ENCODE measurements at places on chromosomes 1 and 21. TPM values are rescaled to one million over a fixed set of nuclear protein-coding genes. Genes with fewer than 3 reads are reported as not detected.

Gene SNX7
- total RNA-seq: 29.7 TPM

GRCh38 chr1:119453021-119453420 lies 38.1 kb downstream of the HSD3B2 start:
- H3K27ac ChIP-seq: no peak overlapping the region
- no peak overlapping the region for H3K4me3 ChIP-seq
- H3K27me3 ChIP-seq: peaks cover 5% of the 10 kb centered on the region
- DNase-seq: no peak

- no peak overlapping the region for H3K27ac ChIP-seq
- peaks cover 13% of the 10 kb centered on the region for H3K4me1 ChIP-seq
- no peak overlapping the region for H3K4me3 ChIP-seq
These were observed 6.3 kb downstream of the C1orf53 start for GRCh38 chr1:197908716-197909220.

GRCh38 chr1:107748531-107748930 lies 216.4 kb downstream of the VAV3 start:
- no peak for DNase-seq
- H3K27ac ChIP-seq: no peak overlapping the region
- no peaks in the 10 kb centered on the region for H3K36me3 ChIP-seq
- no peaks in the 10 kb centered on the region for H3K4me1 ChIP-seq
- H3K4me3 ChIP-seq: no peak overlapping the region

Gene MMEL1
- total RNA-seq: 0.64 TPM

Gene ANKRD35
- total RNA-seq: 0.31 TPM

GRCh38 chr1:170670802-170671628 lies 7.1 kb downstream of the PRRX1 start:
- peak; percentile 49 for DNase-seq
- H3K4me1 ChIP-seq: peaks cover 18% of the 10 kb centered on the region
- H3K27me3 ChIP-seq: peaks cover 91% of the 10 kb centered on the region
- H3K36me3 ChIP-seq: no peaks in the 10 kb centered on the region
- no peak overlapping the region for H3K27ac ChIP-seq

- peaks cover 5% of the 10 kb centered on the region for H3K36me3 ChIP-seq
- no peaks in the 10 kb centered on the region for H3K27me3 ChIP-seq
- DNase-seq: no peak
- H3K27ac ChIP-seq: no peak overlapping the region
These were observed 160.8 kb downstream of the DISP1 start for GRCh38 chr1:222975472-222976122.

DNA sequence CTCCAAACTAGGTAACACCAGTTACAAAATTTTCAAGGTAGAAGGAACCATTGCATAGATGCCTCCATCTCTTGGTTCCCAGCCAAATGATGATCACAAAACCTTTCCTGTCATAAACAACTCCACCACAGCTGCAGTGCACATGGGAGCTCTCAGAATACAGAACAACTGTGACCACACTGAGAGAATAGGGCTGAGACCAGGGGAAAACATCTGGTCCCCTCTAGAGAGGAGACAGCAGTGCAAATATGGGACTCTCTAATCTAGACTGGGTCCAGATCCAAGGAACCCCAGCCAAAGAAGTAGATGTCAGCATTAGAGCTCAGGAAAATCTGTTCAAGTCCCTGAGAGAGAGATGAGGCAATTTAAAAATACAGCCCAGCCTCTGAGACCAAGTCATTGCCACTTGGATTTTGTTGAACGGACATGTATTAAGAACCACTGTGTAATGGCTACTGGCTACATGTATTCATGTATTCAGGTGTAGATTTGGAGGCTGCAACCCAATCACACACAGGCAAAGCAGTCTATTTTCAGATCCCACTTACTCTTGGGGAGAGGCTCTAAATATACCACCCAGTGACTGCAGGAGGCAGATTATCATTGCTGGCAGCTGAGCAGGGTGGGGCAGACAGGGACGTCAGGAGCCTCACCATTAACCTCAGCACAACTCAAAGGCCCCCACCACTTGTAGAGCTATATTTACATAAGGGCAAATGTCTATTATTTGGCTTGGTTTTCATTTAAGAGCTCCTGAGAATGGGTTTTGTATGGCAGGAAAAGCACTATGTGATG lies 7.6 kb upstream of the RXRG start:
- H3K36me3 ChIP-seq: no peaks in the 10 kb centered on the region
- no peak overlapping the region for H3K27ac ChIP-seq
- DNase-seq: no peak
- no peak overlapping the region for H3K4me3 ChIP-seq
- H3K27me3 ChIP-seq: peaks cover 3% of the 10 kb centered on the region

Gene ESPN
- total RNA-seq: 54.0 TPM

Gene GSTM2
- 79.5 TPM for total RNA-seq

DNA sequence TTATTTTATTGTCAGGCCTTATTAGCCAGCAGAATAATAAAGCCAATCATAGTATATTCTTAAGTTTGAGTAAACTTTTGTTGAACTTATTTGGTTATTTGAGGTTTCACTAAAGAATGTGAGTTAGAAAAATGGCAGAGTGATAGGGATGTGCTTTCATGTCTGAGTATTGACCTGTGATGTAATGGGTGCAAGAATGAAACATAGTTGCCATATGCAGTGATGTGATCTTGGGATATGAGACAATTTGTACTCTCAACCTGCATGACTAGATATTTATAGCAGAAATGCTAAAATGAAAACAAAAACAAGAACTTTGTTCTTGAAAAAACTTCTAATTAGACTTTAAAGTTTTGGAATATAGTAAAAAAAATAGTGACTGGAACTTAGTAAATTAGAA lies 97.9 kb downstream of the DISP1 start:
- H3K4me1 ChIP-seq: peaks cover 15% of the 10 kb centered on the region
- H3K27me3 ChIP-seq: no peaks in the 10 kb centered on the region
- H3K27ac ChIP-seq: no peak overlapping the region
- DNase-seq: no peak

DNA sequence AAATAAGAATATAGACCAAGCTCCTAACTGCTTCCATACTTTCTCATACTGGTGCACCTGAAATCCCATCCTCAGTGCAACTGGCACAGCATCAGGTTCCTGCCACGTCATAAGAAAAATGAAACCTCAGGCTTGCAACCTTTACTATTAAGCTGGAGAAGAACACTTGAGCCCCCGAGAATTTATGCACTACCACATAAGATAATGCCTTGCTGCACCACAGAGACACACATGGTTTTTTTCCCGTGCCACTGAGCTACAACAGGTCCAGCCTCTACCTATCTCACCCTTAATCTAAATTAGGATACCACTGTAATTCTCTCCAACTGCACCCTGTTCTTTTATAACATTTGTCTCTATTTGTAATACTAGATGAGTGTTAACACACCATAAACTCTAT lies 174.5 kb downstream of the DENND1B start:
- H3K27me3 ChIP-seq: no peaks in the 10 kb centered on the region
- peaks cover 8% of the 10 kb centered on the region for H3K4me1 ChIP-seq
- no peak overlapping the region for H3K4me3 ChIP-seq
- H3K27ac ChIP-seq: no peak overlapping the region

- no peaks in the 10 kb centered on the region for H3K36me3 ChIP-seq
- no peaks in the 10 kb centered on the region for H3K4me1 ChIP-seq
- no peak overlapping the region for H3K4me3 ChIP-seq
- H3K27ac ChIP-seq: no peak overlapping the region
- no peak for DNase-seq
These were observed 52.8 kb upstream of the FOXD3 start for GRCh38 chr1:63269571-63269970.

Gene TP73
- total RNA-seq: 2.4 TPM

- H3K27me3 ChIP-seq: peaks cover 11% of the 10 kb centered on the region
- H3K4me1 ChIP-seq: peaks cover 18% of the 10 kb centered on the region
- peak overlapping the region; percentile 19 for H3K27ac ChIP-seq
- no peaks in the 10 kb centered on the region for H3K36me3 ChIP-seq
These were observed 44.0 kb upstream of the TARDBP start for GRCh38 chr1:10968411-10968826.

Gene DIP2A
- 70.2 TPM for total RNA-seq

- no peaks in the 10 kb centered on the region for H3K36me3 ChIP-seq
- no peaks in the 10 kb centered on the region for H3K27me3 ChIP-seq
- no peak overlapping the region for H3K4me3 ChIP-seq
- no peaks in the 10 kb centered on the region for H3K4me1 ChIP-seq
- no peak overlapping the region for H3K27ac ChIP-seq
- DNase-seq: no peak
These were observed 210.3 kb downstream of the ST6GALNAC3 start for GRCh38 chr1:76284842-76285241.

GRCh38 chr1:163054181-163054591 lies 15.0 kb upstream of the RGS4 start:
- DNase-seq: no peak
- peaks cover 2% of the 10 kb centered on the region for H3K27me3 ChIP-seq
- no peak overlapping the region for H3K4me3 ChIP-seq
- no peaks in the 10 kb centered on the region for H3K36me3 ChIP-seq

DNA sequence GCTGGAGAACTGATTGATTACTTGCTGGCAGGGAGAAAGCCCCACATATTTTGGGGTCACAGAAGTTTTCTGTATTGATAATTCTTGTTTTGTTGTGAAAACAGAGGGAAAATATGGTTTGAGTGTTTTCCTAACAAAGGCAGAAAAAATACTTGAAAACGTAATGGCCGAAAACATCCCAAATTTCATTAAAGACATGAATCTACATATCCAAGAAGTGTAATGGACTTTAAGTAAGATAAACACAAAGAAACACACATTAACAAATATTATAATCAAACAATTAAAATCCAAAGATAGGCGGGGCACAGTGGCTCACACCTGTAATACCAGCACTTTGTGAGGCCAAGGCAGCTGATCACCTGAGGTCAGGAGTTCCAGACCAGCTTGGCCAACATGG lies 39.6 kb downstream of the SHCBP1L start:
- no peaks in the 10 kb centered on the region for H3K36me3 ChIP-seq
- no peak for DNase-seq
- no peak overlapping the region for H3K27ac ChIP-seq

GRCh38 chr1:176998183-176998795 lies 166.2 kb downstream of the ASTN1 start:
- no peak overlapping the region for H3K27ac ChIP-seq
- peaks cover 5% of the 10 kb centered on the region for H3K4me1 ChIP-seq
- no peaks in the 10 kb centered on the region for H3K36me3 ChIP-seq
- DNase-seq: no peak
- no peak overlapping the region for H3K4me3 ChIP-seq
- peaks cover 3% of the 10 kb centered on the region for H3K27me3 ChIP-seq

GRCh38 chr1:38047603-38048141 lies 1.1 kb upstream of the POU3F1 start:
- H3K27me3 ChIP-seq: peaks cover 76% of the 10 kb centered on the region
- DNase-seq: peak; percentile 37
- peaks cover 1% of the 10 kb centered on the region for H3K4me1 ChIP-seq
- no peak overlapping the region for H3K27ac ChIP-seq
- H3K36me3 ChIP-seq: no peaks in the 10 kb centered on the region

Gene UMODL1
- total RNA-seq: not detected

- DNase-seq: no peak
- peak overlapping the region; percentile 76 for H3K27ac ChIP-seq
- no peaks in the 10 kb centered on the region for H3K4me1 ChIP-seq
- no peak overlapping the region for H3K4me3 ChIP-seq
These were observed 19.0 kb downstream of the KDM4A start for GRCh38 chr1:43668956-43669355.

DNA sequence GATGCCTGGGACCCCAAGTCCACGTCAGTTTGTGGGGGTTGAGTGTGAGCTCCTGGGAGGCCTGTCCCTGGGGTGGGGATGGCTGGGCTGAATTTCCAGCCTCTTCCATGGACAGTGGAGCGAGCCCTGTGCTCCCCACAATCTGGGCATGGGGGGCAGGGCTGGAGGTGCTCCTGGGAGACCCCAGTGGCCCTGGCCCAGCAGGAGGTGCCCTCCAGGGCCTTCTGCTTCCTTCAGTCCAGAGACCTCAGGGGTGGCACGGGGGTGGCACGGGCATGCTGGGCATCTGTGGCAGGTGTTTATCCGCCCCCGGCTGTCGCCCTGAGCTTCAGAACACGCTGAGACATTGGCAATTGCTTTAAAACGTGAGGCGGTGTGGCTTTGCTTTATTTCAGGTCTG lies 40.9 kb downstream of the MORN1 start:
- no peak overlapping the region for H3K27ac ChIP-seq
- no peak for DNase-seq
- H3K36me3 ChIP-seq: no peaks in the 10 kb centered on the region
- H3K27me3 ChIP-seq: peaks cover 9% of the 10 kb centered on the region

GRCh38 chr1:25042331-25043227 lies 112.5 kb upstream of the RUNX3 start:
- H3K27me3 ChIP-seq: peaks cover 7% of the 10 kb centered on the region
- no peak for DNase-seq
- no peaks in the 10 kb centered on the region for H3K36me3 ChIP-seq
- H3K4me1 ChIP-seq: no peaks in the 10 kb centered on the region
- H3K27ac ChIP-seq: no peak overlapping the region

GRCh38 chr1:42364089-42364488 lies 16.5 kb upstream of the RIMKLA start:
- no peaks in the 10 kb centered on the region for H3K36me3 ChIP-seq
- H3K27ac ChIP-seq: no peak overlapping the region
- no peak for DNase-seq
- H3K4me3 ChIP-seq: no peak overlapping the region
- H3K4me1 ChIP-seq: peaks cover 11% of the 10 kb centered on the region

Gene HJV
- total RNA-seq: not detected

- H3K4me1 ChIP-seq: peaks cover 17% of the 10 kb centered on the region
- peak overlapping the region; percentile 66 for H3K27ac ChIP-seq
These were observed 7.9 kb downstream of the CSTB start for GRCh38 chr21:43767984-43768867.

Gene SYCP1
- total RNA-seq: not detected

DNA sequence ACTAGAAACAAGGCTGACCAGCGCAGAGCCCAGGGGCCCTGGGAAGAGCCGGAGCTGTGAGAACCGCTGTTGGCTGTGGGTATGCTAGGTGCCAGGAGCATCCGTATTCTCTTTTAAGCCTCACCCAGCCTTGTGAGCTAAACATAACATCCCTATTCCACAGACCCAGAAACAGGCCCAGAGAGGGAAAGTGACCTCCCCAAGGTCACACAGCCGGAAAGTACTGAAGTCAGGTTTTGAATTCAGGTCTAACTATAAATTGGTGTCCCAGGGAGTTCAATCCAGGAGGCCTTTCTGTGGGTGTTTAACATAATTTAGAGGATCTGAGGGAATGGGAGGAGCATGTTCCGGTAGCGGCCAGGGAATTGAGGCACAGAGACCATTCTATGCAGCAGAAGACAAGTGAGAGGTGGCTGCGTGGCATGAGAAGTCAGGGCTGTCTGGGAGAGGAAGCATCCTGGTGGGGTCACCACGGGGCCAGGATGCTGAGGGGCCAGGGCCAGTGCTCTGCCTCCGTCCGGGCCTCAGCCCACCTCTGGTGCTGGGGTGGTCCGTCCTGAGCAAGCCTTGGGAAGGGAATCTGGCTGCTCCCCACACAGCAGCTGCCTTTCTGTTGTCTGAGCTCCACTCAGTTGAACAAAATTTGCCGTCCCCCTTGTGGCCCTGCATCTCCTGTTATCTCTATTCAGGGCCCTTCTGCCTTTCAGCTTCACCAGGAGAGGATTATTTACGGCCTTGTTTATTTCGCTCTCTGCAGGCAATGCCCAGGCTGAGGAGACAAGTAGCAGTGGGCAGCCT lies 338.8 kb upstream of the VAMP3 start:
- no peak for DNase-seq
- no peak overlapping the region for H3K4me3 ChIP-seq
- peaks cover 1% of the 10 kb centered on the region for H3K4me1 ChIP-seq
- H3K36me3 ChIP-seq: no peaks in the 10 kb centered on the region
- H3K27me3 ChIP-seq: peaks cover 4% of the 10 kb centered on the region
